Trophoblast cell (in vitro differentiated cells and primary cell): ENCODE measurements at places on chromosomes 3 and 15.

DNA sequence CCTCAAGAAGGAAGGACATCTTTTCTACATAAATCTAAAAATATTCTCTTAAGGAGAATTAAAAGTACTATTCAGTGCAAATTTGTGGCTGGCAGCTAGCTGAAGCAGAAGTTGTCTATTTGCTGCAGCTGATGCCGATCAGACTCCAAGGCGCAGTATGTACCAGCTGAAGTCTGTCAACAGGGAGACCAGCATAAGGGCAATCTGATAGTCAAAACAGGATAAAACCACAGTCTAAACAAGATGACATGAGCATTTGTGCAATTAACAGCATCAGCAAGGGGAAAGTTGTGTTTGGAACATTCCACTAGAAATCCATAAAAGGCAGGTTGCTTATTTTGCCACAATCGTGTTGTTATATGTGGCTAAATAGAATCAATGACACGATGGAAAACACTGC lies 198.2 kb upstream of the ROBO2 start:
- H3K4me1 ChIP-seq = no peaks in the 10 kb centered on the region
- no peak overlapping the region for H3K4me3 ChIP-seq
- no peaks in the 10 kb centered on the region for H3K27me3 ChIP-seq
- H3K36me3 ChIP-seq = no peaks in the 10 kb centered on the region
- no peak for DNase-seq

DNA sequence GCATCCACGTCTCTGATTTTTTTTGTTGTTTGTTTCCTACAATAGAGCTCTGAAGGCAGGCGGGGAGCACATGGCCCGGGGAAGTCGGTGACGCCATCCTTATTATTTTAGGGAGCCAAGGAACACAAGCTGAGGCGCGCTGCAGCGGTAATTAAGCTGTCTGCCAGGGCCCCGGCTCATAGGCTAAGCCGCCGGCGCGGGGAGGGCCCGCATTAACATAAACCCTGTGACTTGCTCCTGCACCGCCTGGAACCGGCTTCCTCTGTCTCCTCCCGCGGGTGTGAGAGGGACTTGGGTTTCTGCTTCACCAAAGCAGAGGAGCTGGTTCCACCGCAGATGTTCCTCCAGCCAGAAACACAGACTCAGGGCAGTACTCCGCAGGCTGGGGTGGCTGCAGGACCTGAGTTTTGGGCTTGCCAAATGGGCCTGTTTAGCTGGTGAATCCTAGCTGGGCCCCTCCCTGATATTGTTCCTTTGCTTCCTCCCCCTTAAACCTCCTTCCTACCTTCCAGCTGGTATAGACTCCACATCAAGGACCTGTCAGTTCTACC lies 25.3 kb downstream of the ANP32A start:
- peaks cover 41% of the 10 kb centered on the region for H3K4me1 ChIP-seq
- H3K36me3 ChIP-seq = peaks cover 3% of the 10 kb centered on the region
- H3K27ac ChIP-seq = no peak overlapping the region
- H3K4me3 ChIP-seq = no peak overlapping the region
- H3K27me3 ChIP-seq = no peaks in the 10 kb centered on the region

DNA sequence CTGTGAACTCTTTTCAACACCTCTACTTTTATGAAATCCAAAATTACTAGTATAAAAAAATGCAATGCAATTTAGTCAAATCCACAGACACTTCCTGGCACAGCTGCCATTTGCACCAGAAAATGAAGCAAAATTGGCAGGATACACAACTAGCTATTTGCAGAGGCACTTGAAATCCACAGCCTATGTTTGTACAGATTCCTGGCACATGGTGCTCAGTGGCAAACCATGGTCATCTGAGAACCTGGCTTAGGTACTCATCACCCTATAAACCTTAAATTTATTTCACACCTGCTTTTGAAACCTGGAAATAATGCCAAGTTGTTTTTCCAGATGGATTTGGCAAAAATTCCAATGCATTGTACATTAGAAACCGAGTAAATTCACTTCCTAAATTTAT lies 20.2 kb upstream of the PPM1L start:
- no peaks in the 10 kb centered on the region for H3K4me1 ChIP-seq
- H3K27me3 ChIP-seq = no peaks in the 10 kb centered on the region
- DNase-seq = no peak

- H3K27me3 ChIP-seq = no peaks in the 10 kb centered on the region
- H3K27ac ChIP-seq = no peak overlapping the region
- peak; percentile 18 for DNase-seq
- no peaks in the 10 kb centered on the region for H3K4me1 ChIP-seq
Observed at GRCh38 chr3:127959041-127959440, 44.0 kb downstream of the KBTBD12 start.

GRCh38 chr3:32778389-32778788 lies 39.4 kb upstream of the TRIM71 start:
- H3K36me3 ChIP-seq = peaks cover under 1% of the 10 kb centered on the region
- H3K4me1 ChIP-seq = peaks cover 4% of the 10 kb centered on the region
- H3K27ac ChIP-seq = no peak overlapping the region
- no peak overlapping the region for H3K4me3 ChIP-seq
- H3K27me3 ChIP-seq = no peaks in the 10 kb centered on the region

DNA sequence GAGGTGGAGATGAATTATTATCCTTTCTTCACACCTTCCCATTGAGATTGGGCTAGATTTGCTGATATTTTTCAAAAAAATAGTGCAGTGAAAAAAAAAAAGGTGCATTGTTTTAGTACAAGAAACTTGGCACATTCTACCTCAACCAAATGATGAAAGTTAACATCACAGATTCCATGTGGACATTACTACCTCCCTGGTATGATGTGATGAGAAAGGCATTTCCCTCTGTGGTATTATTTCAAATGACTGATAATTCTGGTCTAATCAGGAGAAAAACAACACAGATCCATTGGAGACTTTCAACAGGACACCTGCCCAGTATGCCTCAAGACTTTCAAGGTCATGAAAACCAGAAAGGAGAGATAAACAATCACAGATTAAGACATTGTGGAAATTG lies 313.4 kb downstream of the BCHE start:
- no peak for DNase-seq
- no peak overlapping the region for H3K27ac ChIP-seq
- H3K4me1 ChIP-seq = no peaks in the 10 kb centered on the region

- no peak for DNase-seq
- peaks cover 4% of the 10 kb centered on the region for H3K4me1 ChIP-seq
- no peak overlapping the region for H3K27ac ChIP-seq
- H3K36me3 ChIP-seq = no peaks in the 10 kb centered on the region
Observed at GRCh38 chr3:45098310-45098709, 47.9 kb downstream of the CDCP1 start.
